ENCODE measurements at places on chromosomes 2 and 18.

DNA sequence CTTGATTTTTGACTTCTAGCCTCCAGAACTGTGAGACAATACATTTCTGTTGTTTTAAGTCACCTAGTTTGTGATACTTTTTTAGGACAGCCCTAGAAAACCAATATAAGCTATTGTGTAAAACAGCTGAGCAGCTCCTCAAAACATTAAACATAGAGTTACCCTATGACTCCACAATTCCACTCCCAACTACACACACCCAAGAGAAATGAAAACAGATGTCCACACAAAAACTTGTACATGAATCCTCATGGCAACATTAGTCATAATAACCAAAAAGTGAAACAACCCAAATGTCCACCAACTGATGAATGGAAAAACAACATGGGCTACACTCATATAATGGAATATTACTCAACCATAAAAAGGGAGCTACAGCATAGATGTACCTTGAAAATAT lies 32.6 kb downstream of the TNS1 start:
- no peak for DNase-seq

DNA sequence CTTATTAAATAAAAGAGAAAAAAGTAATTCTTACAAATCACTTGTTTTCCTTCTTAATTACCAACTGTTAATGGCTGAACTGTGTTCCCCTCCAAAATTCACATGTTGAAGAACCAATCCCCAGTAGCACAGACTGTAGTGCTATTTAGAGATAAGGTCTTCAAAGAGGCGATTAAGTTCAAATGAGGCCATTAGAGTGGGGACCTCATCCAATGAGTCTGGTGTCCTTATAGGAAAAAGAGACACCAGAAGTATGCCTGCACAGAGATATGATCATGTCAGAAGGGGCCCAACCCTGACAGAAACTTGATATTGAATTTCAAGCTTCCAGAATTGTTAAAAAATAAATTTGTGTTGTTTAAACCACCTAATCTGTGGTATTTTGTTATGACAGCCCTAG lies 89.8 kb downstream of the MEMO1 start:
- DNase-seq, result no peak

- DNase-seq, result no peak
Measured at GRCh38 chr2:54191361-54192135, 64.5 kb downstream of the TSPYL6 start.

- no peak for DNase-seq
Measured at GRCh38 chr2:58985541-58985940, 744.4 kb upstream of the FANCL start.

DNA sequence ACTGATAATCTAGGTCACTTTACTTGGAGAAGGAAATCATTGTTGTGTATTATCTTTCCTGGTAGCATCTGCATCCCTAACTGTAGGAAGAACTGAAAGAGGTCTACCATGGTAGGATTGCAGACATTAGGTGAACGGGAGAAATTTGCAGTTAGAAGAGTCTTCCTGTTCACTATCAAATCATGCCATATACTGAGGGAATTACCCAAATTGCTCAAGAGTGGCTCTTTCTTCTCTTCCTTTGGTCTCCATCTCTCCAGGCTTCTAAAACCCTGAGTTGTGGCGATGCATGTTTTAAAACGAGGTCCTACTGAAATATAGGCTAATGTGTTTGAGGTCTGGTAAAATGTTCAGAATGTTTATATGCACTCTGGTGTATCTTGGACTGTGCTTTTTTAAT lies 85.3 kb upstream of the HK2 start:
- DNase-seq, result no peak

DNA sequence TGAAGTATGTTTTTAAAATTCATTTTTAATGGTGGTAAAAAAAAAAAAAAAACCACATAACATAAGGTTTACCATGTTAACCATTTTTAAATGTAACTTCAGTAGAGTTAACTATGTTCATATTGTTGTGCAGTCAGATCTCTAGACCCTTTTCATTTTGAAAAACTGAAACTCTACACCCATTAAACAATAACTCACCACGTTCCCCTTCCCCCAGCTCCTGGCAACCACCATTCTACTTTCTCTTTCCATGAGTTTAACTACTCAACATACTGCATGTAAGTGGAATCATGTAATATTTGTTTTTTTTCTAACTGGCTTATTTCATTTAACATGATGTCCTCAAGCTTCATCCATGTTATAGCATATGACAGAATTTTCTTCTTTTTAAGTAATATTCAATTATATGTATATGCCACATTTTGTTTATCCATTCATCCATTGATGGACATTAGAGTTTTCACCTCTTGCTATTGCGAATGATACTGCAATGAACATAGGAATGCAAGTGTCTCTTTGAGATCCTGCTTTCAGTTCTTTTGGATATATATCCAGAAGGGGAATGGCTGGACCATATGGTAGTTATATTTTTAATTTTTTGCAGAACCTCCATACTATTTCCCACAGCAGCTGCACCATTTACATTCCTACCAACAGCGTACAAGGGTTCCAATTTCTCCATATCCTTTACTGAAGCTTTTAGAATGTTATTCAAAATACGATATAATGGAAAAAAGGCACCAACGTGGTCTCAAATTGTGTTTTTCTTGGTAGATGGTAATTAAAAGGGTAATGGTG lies 91.0 kb downstream of the SPTBN1 start:
- no peak for DNase-seq

DNA sequence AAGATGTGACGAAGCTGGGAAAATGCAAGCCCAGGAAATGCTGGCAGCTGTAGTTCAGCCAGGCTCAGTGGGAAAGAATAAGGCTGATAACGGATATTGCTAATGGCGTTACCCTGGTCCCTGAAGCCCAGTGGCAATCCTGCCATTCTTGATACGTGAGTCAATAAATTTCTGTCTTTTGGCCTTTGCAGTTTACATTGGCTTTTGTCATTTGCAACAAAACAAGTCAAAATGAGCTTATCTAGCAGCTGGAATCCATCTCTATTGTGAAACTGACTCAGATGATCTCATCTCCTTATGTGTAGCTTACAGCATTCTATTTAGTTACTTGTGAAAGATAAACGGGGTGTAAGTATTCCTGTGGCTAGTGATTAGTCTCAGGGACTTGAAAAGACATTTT lies 43.8 kb downstream of the ARL6IP6 start:
- DNase-seq, result no peak

DNA sequence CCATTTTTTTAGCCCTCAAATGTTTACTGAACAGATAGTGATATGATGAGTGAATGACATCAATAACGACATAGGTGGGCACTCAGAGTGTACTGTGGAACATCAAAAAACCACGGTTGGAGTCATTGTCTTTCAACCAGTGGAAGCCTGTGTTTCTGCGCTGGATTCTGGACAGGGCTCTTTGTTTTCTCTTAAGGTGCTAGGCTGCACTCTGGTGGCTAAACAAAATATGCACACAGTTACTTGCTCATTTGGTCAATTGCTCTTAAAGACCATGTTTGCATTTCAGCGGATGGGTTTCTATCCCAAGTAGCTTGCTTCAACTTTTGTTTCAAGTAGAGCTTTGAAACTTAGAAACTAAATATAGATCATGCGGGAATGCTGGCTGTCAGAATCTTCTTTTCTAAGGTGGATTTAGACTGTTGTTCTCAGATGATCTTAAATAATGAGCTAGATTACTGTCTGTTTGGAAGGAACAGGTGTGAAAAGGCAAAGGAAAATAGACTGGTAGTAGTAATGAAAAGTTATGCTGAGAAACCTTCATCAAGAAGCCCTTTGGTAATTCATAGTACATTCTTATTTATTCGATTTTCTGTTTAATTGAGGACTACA lies 48.5 kb upstream of the LYPD6B start:
- DNase-seq, result peak; percentile 25

DNA sequence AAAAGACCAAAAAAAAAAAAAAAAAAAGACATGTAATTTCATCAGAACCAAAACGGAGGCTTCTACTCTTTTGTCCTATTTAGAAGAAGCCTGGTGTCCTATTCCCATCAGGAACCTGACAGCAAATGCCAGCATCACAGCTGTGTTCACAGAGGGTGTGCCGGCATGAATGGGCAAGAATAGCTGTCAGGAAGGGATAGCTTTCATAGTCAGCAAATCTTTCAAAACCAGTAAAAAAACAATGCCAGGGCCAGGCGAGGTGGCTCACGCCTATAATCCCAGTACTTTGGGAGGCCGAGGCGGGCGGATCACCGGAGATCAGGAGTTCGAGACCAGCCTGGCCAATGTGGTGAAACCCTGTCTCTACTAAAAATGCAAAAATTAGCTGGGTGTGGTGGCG lies 231.8 kb upstream of the PXDN start:
- no peak for DNase-seq

- DNase-seq, result no peak
Measured at GRCh38 chr2:66595556-66595955, 160.6 kb downstream of the MEIS1 start.

- DNase-seq, result no peak
Measured at GRCh38 chr2:135821190-135821589, 15.8 kb downstream of the LCT start.

GRCh38 chr2:11203480-11203879 lies 48.2 kb downstream of the SLC66A3 start:
- no peak for DNase-seq

GRCh38 chr2:86286516-86286915 lies 50.9 kb downstream of the REEP1 start:
- DNase-seq, result peak; percentile 20

DNA sequence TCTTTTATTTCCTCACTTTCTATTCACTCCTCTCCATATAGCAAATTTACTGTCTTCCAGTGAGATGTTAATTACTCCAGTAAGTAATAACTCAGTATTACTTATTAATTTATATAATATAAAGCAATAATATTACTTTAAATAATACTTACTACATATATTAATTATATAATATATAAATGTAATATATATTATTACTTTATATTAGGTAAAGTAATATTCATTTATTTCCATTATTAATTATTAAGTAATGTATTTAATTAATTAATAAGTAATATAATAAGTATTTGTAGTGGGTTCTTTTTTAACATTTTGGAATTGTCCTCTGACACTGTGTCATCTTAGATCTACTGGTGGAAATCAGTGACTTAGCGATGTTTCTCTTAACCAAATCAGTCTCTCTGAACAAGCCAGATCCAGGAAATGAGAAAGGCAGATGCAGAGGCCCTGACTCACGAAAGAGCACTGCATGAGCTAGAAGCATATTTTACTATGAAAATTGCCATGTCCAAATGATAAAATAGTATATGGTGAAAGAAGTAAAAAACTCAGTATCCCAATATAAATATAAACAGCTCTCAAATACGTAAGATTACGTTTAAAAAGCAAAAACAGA lies 115.9 kb downstream of the DSEL start:
- no peak for DNase-seq

- no peak for DNase-seq
Measured at GRCh38 chr2:233100192-233100998, 40.3 kb downstream of the INPP5D start.

- no peak for DNase-seq
Measured at GRCh38 chr2:236195726-236196125, 27.5 kb upstream of the GBX2 start.

- DNase-seq, result no peak
Measured at GRCh38 chr2:148627224-148627623, 17.3 kb upstream of the EPC2 start.

- DNase-seq, result no peak
Measured at GRCh38 chr18:55073834-55074233, 114.6 kb upstream of the CCDC68 start.

DNA sequence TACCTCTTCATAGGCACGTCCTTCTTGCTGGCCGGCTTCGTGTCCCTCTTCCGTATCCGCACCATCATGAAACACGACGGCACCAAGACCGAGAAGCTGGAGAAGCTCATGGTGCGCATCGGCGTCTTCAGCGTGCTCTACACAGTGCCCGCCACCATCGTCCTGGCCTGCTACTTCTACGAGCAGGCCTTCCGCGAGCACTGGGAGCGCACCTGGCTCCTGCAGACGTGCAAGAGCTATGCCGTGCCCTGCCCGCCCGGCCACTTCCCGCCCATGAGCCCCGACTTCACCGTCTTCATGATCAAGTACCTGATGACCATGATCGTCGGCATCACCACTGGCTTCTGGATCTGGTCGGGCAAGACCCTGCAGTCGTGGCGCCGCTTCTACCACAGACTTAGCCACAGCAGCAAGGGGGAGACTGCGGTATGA lies 2.3 kb downstream of the FZD7 start:
- no peak for DNase-seq

DNA sequence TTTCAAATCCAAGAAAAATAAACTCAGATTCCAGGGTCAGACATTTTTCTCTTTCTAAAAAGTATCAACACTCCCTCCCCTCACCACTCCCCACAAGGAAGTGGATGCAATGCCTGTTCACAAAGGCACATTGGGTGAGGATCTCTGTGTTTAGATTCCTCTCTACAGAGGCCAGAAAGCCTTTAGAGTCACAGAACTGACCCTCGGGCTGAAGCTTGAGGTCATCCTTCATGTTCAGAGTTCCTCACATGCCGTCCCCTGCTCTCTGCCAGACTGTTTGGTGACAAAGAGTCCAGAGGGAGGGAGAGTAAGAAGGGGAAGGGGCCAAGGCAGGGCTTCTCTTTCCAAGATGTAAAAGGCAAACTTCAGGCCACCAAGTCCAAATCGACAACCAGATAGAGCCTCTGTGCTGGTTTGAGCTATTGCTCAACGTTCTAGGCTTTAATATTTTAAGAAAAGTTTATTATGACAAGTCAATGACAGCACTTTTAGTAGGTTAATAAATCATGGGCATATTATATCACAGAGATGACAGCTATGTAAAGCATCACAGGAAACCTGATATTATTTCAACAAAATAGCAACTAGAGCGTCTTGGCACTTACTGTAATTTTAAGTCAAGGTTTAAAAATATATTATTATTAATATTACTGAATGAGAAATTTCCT lies 269.4 kb downstream of the ETAA1 start:
- DNase-seq, result no peak

GRCh38 chr2:96396602-96397001 lies 61.0 kb downstream of the NCAPH start:
- no peak for DNase-seq

- DNase-seq, result no peak
Measured at GRCh38 chr2:229445019-229445418, 173.9 kb upstream of the PID1 start.

GRCh38 chr2:74755386-74755785 lies 78.5 kb upstream of the HK2 start:
- DNase-seq, result no peak

DNA sequence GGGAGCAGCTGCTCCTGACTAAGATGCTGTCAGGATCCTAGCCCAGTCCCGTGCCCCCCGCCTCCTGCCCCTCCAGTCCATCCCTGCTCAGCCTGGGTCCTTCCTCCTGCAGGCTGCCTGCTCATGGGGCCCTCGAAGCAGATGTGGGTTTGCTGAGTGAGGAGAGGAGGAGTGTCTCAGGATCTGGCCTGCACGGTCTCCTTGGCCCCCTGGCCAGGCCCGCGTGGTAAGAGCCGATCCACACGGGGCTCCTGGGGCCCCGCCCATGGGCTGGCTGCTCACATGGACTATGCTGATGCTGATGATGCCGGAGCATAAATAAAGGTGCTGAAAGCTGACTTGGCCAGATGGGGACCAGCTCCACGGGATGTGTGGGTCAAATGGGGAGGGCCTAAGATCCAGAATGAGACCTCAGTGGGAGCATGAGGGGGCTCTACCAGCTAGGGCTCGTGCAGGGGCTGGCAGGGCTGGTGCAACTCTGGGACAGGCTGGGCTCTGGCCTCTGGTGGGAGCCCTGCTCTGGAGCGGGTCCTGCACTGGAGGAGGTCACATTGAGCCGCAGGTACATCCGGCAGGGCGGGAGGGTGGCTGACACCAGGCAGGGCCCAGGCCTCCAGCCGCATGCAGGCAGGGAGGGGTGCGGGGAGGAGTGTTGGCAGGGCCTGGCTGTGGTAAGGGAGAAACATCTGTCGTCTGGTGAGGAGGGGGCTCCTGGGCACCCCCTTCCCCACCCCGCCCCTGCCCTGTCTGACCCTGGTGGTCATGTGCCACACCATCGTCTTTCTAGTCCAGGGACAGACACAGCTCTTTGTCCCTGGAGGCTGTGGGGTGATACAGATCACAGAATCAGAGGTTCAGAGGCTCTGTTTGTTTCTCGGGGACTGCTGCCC lies 275.3 kb upstream of the HDAC4 start:
- DNase-seq, result no peak

All from CMK (cell line).